ENCODE measurements at places on chromosomes 5 and 9. TPM values are rescaled to one million over a fixed set of nuclear protein-coding genes. Genes with fewer than 3 reads are reported as not detected.
A peak's percentile ranks its signal among the peaks of the same experiment; 100 is the strongest.

Gene TRIM36
- not detected for polyA plus RNA-seq

Gene CBY3
- polyA plus RNA-seq: not detected

DNA sequence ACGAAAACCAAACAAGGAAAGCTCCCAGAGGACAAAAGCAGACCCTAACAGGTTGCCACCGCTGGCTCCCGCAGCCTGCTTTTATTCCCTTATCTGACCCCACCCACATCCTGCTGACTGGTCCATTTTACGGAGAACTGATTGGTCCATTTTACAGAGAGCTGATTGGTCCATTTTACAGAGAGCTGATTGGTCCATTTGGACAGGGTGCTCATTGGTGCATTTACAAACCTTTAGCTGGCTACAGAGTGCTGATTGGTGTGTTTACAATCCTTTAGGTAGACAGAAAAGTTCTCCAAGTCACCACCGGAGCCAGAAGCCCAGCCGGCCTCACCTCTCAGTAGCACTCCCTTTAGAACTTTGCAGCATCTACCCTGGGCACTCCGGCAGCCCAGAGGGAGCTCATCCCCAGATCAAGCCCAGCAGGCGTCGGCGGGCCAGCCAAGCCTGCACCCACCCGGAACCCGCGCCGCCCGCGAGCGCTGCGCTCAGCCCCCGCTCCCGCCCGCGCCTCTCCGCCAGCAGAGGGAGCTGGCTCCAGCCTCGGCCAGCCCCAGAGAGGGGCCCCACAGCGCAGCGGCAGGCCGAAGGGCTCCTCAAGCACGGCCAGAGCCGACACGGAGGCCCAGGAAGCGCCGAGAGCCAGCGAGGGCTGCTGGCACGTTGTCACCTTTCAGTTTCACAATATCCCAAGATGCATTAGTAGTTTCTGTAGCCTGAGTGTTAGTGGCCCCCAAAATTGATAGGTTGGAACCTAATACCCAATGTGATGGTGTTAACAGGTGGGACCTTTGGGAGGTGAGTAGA, 35.3 kb upstream of the CLPTM1L start:
- peak overlapping the region; percentile 79 for H3K4me3 ChIP-seq
- peaks cover 12% of the 10 kb centered on the region for H3K4me1 ChIP-seq
- peak overlapping the region; percentile 78 for H3K27ac ChIP-seq
- no peaks in the 10 kb centered on the region for H3K27me3 ChIP-seq

DNA sequence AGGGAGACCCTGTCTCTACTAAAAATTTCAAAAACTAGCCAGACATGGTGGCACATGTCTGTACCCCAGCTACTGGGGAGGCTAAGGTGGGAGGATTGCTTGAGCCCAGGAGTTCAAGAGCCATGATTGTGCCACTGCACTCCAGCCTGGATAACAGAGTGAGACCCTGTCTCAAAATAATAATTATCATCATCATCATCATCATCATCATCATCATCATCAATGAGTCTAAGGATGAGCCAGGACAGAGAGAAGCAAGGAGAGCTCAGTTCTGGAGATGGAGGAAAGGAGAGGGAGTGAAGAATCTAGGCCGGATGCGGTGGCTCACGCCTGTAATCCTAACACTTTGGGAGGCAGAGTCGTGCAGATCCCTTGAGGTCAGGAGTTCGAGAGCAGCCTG, 36.7 kb upstream of the MATR3 start:
- H3K27ac ChIP-seq: no peak overlapping the region
- peaks cover 23% of the 10 kb centered on the region for H3K27me3 ChIP-seq
- DNase-seq: no peak

- no peaks in the 10 kb centered on the region for H3K36me3 ChIP-seq
- H3K27ac ChIP-seq: no peak overlapping the region
- no peak for DNase-seq
- no peaks in the 10 kb centered on the region for H3K4me1 ChIP-seq
- peaks cover 22% of the 10 kb centered on the region for H3K27me3 ChIP-seq
These were observed 21.9 kb downstream of the FGF18 start for GRCh38 chr5:171441246-171441791.

Measured in naive B cell (primary cell).